ENCODE measurements at places on chromosomes 3 and 15.

DNA sequence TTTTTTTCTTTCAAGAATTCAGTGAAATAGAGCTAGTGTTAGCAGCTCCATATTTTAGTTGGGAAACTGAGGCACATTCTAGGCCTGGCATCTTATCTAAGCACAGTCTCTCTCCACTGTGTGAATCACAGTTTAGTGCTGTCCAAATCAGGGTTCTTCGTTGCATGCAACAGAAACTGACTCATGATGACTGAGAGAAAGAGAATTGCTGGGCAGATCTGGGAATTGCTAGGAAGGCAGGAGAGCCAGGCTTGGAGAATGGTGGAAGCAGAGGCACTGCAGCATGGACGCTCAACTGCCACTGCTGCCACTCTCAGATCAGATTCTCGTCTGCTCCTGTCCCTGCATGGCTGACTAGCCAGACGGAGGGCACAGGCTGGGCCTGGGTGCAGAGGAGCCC is 40.7 kb upstream of the CHST2 start:
- no peak for DNase-seq

GRCh38 chr3:177306252-177306651 is 109.0 kb upstream of the TBL1XR1 start:
- DNase-seq, result no peak

GRCh38 chr3:194364652-194365434 is 4.7 kb downstream of the LRRC15 start:
- DNase-seq, result no peak

- DNase-seq, result no peak
These were observed 162.0 kb downstream of the IMPG2 start for GRCh38 chr3:101158374-101158773.

DNA sequence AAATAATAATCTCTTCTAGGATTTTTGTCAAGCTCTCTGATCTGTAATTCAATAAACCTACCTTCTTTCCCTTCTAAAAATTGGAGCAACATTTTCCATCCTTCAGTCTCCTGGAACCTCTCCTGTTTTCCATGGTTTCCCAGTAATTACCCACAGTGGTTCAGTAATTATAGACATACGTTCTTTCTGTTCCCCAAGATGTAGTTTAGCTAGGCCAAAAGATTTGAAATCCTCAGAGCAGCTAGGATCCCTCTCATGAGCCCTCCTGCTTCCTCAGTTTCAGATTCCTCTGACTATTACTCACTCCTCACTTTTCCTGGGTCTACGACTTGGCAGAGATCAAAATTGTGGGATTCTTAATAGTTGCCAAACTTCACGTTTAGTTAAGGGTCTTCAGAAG is 76.9 kb upstream of the IGSF10 start:
- no peak for DNase-seq

DNA sequence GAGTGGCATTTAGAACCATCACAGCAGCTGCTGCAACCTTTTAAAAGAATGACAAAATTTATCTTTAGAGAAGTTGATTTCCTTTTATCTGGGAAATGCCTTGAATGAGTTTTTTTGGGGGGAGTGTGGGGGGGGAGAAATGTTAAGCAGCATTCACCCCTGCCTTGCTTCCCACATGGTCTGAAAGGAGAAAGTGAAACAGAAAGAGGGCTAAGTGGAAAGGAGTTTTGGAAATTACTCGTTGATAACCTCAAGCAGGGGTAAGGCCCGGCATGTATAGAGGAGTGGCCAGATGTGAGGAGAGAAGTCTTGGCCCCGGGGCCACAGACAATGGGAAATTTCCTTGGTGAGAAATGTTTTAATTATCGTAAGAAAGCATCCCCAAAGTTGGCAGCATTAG is 23.5 kb downstream of the B3GALNT1 start:
- no peak for DNase-seq

DNA sequence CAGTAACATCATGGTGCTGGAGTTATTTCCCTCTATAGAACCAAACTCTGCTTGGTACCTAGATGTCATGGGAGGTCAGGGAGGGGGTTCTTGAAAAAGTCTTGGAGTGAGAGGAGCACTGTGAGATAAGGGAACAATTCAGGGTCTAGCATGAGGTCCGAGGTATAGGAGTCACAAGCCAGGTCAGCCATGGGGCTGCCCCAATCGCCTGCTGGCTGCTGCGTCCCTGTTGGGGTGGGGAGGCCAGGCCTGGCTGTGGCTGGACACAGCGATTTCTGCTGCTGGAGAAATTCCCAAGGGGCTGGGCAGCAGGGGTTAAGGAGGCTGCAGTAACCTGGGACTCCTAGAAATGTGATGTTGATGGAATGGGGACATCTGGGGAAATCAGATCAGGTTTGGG is 44.9 kb downstream of the SUSD5 start:
- no peak for DNase-seq

DNA sequence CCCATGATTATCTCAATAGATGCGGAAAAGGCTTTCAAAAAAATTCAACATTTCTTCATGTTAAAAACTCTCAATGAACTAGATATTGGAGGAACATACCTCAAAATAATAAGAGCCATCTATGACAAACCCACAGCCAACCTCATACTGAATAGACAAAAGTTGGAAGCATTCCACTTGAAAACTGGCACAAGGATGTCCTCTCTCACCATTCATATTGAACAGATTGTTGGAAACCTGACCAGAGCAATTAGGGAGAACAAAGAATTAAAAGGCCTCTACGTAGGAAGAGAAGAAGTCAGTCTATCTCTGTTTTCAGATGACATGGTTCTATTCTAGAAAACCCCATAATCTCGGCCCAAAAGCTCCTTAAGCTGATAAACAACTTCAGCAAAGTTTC is 274.5 kb upstream of the MANF start:
- DNase-seq, result no peak

GRCh38 chr15:75023872-75024636 is 664 bp downstream of the PPCDC start:
- DNase-seq, result no peak

DNA sequence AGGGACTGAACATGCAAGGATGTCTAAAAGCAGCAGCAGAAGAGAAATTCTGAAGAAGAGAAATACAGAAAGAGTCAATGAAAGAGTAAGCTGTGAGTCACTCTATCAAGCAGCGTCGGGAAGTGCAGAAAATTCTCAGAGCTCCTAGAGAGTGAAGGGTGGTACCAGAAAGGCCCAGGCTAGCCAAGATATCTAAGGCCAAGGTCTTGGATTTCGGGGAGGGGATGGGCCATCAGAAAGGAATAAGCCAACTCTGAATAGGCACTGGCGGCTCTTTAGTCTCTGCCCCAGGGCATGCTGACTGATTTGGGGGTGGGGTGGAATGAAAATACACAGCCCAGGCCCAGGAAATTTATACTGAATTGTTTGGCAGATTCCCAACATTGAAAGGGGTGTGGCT is 70.8 kb downstream of the GPR156 start:
- no peak for DNase-seq

DNA sequence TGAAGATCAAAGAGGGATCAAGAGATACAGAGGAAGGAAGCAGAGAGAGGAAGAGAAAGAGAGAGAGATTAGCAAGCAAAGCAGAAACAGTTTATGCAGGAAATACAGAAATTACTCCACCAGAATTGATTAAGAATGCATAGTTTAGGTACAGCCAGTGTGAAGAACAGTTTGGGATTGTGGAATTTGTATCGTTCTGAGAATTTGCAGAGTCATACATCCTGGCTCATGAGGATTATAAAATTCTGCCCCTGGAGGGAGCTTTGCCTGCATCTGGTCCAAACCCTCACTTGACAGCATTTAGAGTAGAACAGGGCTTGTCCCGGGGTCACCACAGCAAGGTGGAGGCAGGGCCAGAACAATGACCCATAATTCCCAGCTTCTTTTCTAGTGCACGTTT is 44.1 kb downstream of the MASP1 start:
- no peak for DNase-seq

- no peak for DNase-seq
These were observed 63.8 kb downstream of the PEX5L start for GRCh38 chr3:179972881-179973423.

- DNase-seq, result no peak
These were observed 372.5 kb downstream of the NLGN1 start for GRCh38 chr3:173770011-173770410.

DNA sequence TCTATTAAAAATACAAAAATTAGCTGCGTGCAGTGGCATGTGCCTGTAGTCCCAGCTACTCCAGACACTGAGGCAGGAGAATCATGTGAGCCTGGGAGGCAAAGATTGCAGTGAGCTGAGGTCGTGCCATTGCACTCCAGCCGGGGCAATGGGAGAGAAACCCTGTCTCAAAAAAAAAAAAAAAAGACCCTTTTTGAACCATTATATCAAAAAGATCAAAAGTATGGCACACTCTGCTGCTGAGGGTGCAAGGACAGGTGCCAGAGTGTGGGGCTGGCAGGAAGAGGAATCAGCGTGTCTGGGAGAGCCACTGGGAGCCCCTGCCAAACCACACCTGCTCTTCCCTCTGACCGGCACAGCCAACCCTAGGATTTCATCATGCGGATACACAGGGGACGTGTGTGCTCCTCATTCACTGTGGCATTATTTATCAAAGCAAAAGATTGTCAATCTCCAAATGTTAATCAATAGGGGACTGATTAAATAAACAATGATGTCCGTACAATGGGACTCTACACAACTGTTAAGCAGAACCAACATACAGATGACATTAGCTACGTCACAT is 147.3 kb upstream of the TLE3 start:
- DNase-seq, result no peak

- no peak for DNase-seq
These were observed 9.0 kb downstream of the COL6A5 start for GRCh38 chr3:130354430-130354829.

DNA sequence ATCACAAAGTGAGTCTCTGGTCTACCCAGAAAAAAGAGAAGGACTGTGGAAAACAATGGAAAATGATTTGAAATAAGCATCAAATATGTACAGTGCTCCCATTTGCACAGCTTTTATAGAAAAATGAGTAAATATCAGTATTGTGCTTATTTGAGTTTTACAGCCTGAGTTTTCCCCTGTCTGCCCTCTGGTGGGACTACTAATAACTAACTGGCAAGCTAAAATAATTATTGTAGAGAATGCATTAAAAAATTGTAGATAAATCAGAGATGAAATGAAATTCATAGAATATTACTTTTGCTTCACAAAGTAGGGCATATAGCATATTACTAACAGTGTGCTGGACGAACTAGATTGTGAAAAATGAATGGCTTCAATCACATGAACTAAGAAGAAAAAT is 287.1 kb downstream of the NAALADL2 start:
- no peak for DNase-seq

DNA sequence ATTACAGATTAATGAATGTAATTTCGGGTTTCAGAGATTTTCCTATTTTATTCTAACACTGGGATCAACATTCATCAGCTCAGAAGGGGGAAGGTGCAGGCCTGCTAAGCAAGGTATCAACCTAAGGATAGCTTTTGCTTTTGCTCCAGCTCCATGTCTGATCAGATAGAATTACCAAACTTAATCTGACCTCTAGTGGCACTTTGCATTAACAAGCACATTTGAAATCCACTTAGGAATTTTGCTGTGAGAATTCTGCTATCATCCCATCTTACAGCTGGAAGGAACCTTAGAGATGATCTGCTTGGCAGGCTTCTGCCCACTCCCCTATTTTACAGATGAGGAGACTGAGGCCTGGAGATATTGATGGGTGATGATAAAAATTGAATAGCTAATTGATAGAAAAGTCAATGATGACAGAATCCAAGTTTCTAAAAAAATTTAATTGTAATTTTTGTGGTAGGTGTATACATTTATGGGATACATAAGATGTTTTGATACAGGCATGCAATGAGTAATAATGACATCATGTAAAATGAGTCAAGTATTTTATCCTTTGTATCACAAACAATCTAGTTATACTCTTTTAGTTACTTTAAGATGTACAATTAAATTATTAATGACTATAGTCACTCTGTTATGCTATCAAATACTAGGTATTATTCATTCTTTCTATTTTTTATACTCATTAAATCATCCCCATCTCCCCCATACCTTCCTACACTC is 209.2 kb upstream of the ZPLD1 start:
- peak; percentile 49 for DNase-seq

DNA sequence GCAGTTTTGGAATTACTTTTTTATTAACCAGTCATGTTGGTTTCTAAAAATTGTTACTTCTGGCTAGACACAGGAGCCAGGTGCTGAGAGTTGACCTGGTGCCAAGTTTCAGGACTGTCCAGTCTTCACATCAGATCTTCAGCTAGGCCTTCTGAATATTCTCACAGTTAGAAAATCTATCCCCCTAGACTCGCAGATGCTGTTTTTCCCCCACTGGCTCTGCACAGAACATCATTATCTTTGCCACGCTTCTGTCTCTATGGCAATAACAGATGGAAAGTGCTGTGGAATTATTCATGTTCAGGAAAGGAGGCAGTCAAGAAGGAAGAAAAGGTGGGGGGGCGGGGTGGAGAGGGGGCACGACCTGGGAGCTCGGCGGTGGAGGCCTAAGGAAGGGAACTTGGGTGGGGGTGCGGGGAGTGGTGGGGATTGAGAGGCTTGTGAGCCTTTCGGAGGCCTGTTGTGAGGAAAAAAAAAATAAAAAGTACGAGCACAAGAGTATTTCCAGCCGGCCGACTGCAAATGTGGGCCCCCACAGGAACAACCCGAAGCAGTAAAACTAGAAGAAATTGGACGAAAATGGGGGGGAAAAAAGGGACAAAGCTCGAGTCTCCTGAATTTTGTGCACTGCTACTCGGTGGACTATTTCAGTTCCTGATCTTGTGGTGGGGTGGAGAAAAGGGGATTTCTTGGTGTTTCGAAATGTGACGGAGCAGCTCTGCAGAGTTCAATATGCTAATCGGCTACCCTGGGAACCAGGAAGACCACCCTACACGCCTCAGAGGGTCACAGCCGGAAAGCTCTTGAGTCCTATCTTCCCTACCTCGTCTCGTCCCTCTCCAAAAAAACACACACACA is 1.5 kb upstream of the SKIL start:
- DNase-seq, result no peak

- no peak for DNase-seq
These were observed 341.3 kb upstream of the THBS1 start for GRCh38 chr15:39239562-39239961.

DNA sequence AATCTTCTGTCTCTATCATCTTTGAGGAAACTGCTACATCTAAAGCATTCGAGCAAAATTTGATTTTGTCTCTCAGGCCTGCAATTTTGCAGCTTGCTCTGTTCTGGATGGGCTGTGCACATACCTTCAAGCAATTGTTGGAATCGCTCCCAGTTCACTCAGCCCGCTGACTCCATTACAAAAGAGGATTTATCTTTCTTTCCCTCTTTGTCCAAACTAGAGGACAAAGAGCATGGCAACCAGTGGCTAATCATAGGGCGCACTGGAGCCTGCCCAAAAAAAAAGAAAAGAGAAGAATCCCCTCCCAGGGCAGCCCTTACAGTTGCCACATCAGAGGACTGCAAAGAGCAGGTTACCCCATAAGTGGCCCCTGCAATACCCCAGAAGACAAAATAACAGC is 49.0 kb upstream of the DUT start:
- DNase-seq, result no peak

- no peak for DNase-seq
These were observed 715 bp upstream of the SCAPER start for GRCh38 chr15:76905855-76906254.

DNA sequence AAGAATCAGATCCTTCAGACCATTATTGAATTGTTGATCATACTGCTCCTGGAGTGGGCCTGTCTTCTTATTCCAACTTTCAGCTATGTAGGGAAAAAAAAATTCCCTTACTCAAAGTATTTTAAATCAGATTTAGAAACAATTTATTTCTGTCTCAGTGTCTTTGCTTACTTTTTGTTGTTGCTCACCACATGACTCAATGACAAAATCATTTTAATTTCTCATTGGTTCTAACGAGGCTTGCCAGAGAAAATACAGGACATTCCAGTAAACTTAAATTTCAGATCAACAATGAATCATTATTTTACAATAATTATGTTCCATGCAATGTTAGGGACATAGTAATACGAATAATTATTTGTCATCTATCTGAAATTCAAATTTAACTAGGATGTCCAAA is 748.5 kb upstream of the CBLB start:
- DNase-seq, result no peak
